CD4-positive, alpha-beta T cell treated with Interleukin-1 beta for 1 hour (primary cell): ENCODE measurements at places on chromosomes 4 and X.

- DNase-seq: no peak
Measured at GRCh38 chr4:8770518-8771257, 101.0 kb downstream of the HMX1 start.

- no peak for DNase-seq
Measured at GRCh38 chr4:154634058-154634457, 21.6 kb upstream of the FGG start.

- no peak for DNase-seq
Measured at GRCh38 chr4:146932116-146932515, 13.5 kb downstream of the TTC29 start.

- DNase-seq: no peak
Measured at GRCh38 chr4:122781486-122781885, 45.1 kb upstream of the FGF2 start.

DNA sequence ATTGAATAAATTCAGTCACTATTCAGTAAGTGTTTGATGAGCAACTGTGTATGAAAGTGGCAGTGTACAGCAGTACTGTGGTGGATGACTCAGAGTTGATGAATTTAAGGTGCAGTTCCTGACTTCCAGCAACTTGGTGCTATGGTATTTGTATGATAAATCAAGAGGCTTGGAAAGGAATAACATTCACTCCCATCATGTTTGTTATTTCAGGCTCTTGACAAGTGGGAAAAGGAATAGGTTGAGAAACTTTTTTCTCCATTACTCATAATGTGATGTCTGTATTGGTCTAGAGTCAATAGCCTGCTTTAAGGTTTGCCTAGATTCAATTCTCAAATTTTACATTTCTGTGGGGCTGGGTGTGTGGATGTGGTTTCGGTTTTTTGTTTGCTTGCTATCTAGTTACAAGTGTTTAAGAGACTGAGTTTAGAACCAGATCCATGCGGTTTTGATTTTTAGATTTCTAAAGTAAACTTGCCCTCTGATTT is 35.1 kb upstream of the CYP2U1 start:
- DNase-seq: no peak

DNA sequence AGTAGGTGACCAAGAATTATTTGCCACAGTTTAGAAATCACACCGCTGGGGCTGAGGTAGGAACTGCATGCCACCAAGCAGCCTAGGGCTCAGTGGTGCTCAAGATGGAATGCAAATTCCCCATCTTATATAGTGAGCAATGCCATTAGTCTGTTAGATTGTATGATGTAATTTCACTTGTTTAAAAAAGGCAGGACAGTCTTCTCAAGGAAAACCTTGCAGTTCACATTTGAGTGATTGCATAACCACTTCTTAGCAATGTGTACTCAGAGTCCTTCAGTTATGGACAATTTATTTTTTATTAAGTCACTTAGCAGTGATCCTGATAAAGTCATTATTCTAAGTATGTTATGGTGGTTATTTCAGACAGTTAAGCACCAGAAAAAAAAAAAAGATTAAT is 142.9 kb upstream of the SFRP2 start:
- no peak for DNase-seq

DNA sequence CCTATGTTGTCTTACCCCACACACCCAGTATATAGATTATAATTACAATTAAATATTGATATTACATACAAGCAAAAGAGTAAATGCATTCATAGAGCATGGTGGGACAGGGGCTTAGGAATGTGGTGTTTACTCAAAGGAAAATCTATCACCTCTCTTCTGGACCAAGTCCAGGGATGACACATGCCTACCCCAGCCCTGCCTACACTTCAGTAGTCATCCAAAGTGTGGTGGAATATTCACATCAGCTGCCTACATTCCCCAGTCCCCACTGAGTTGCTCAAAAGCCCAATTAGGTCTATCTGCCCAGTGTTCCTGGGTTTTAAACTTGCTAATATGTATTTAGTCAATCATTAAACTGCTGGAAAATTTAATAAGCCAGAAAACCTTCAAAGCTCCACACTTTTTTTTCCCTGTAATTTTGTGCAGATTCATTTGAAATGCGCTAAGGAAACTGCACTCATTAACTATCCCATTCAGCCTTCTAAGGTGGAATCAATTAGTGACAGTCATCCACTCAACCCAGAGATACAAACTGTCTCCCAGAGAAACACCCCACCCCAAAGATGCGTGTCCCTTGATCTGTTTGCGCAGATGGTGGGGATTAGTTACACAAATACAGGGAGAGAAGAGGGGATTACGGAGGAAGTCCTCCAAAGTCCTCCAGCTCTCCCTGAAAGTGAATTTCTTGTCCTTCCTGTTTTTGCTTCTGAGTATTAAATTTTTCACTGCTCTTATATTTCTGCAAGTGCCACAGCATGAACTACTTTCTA is 91.7 kb upstream of the KDR start:
- DNase-seq: no peak

DNA sequence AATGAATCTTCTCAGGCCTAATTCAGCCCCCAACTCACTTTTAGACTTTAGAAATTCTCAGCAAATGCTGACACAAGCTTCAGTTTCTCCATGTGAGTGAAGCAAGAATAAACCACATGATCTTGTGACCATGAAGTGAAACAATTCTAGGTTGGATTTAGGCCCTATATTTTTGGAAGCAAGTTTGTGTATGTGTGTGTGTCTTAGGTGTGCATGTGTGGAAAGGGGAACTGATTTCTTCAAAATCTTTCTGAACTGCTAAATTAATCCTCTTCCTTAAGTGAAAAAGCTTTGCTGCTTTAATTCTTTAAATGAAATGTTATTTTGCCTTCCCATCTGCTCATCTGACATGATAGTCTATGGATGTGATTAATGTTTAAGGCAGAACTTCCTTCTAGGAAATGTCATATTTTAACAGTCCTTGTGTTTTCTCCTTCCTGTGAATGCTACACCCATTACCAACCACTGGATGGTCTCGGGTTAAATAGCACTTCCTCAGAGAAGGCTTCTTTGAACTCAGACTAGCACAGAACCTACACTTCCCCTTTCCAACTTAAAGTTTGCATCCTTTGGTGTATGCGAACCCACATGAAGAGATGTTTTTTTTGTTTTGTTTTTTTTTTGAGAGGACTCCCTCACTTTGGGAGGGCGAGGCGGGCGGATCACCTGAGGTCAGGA is 1.2 kb upstream of the TMEM144 start:
- DNase-seq: no peak

- DNase-seq: no peak
Measured at GRCh38 chrX:24207826-24208225, 58.3 kb downstream of the ZFX start.

DNA sequence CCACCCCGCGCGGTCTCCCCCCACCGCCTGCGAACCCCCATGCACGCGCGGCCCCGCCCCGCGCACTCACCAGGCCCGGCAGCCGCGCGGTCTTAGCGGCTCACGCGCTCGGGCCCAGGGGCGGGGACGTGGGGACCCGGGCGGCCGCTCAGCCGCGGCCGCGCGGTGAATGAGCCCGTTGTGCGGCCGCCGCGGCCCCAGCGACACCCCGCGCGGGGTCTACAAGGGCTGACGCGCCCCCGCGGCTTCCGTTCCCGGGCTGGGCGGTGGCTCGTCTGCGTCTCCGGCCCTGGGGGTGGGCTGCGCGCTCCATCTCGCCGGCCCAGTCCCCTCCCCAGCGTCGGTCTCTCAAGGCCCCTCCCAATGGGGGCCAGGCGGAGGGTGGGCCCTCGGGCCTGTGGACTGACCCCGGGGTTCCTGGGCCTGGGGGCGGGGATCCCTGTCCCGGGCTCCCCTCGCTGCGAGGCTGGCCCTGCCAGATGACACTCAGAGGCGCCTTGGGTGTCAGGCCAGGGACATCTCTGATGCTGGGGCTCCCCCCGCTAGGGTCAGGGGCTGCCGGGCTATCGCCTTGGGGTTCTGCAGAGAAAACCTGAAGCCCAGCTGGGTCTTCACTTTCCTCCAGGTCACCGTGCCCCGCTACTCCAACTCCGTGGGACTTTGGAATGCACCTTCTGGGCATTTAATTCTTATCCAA is 4.3 kb upstream of the SLC26A1 start:
- DNase-seq: no peak

GRCh38 chr4:77505275-77505957 is 100.2 kb upstream of the CXCL13 start:
- DNase-seq: no peak

DNA sequence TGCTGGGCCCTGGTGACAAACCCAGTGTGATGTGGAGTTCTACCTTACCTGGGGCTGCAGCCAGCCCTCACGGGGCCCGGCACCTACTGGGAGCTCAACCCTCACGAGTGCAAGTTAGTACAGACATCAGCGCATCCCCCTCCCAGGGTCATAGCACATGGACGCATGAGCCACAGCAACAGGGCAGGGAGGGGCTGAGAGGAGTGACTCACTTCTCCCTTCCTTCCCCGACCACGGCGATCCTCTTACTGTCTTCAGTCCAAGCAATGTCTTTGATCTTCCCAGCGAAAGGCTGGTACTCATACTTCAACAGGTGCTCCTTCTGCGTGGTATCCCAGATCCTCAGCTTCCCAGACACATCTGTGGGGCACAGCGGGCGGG is 17.8 kb downstream of the WDR1 start:
- DNase-seq: no peak

GRCh38 chrX:155997436-155997835 is at the start of gene IL9R:
IL9R (plus strand) TSS chrX:155997696; CDS start chrX:155997760, 64 bp downstream.
- no peak for DNase-seq

GRCh38 chr4:94576210-94576609 is 124.5 kb downstream of the PDLIM5 start:
- no peak for DNase-seq
